ENCODE measurements at places on chromosomes 4 and X.

DNA sequence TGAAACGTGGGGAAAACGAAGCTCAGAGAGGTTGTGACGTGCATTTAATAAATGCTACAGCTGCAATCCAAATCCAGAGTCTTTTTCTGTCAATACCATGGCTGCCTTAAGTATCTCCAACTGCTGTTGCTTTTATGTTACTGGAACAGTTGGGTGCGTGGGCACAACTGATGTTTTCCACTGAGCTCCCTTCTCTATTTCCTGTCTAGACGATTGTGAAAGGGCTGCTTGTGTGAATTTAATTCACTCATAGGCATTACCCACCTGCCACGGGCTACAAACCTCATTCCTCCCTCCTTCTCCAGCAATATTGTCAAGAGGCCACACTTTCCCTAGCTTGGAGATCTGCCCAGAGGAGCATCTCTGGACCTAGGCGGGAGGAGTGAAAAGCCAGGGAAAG lies 526.0 kb downstream of the MID1IP1 start:
- no peak for DNase-seq

- no peak for DNase-seq
Measured at GRCh38 chr4:11399461-11399971, 29.2 kb downstream of the HS3ST1 start.

DNA sequence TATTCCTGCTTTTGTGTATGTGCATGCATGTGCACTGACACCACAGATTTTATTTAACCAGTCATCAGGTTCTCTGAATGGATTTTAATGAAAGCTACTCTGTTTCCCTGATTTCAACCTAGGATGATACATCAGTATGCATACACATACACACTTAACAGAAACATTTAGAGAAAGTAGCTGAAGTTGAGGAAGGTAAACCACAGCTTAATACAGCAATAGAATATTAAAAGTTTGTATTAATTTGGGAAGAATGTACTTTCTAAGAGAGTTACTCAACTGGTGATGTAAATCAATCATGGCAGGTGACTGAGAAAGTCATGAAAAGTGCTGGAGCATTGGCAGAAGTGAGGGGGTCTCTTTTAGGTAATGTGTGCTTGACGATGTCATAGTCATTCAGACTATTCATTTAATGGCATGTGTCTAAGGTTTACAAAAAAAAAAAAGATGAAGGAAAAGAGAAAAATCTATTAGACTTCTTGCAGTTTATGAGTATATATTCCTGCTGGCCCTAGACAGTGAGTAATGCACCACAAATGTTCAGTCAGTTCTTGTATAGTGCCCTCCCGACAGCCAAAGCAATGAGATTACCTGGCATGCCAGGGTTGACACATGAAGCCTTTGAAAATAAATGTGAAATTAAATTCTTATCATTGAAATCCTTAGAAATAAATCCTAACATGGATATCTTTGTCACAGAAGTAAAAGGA lies 187.6 kb downstream of the RAPGEF2 start:
- peak; percentile 69 for DNase-seq

GRCh38 chrX:110157444-110157843 lies 154.5 kb downstream of the TMEM164 start:
- no peak for DNase-seq

DNA sequence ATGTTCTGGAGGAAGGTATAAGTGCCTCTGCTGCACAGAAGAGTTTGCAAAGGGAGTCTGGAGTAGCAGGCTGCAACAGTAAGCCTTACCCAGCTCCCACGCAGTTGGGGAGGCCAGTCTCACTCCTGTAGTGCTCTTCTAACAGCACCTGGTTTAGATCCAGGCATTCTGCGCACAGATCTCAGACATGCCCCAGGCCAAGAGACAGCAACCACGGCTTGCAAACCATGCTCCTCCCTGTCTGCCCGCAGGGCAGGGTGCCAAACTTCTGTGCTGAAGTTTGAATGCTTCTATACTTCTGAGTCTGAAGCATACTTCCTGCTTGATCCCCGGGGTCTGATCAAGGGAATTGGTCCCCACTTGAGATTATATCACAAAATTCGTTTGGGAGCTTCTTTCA lies 106.3 kb downstream of the LINC00632 start:
- DNase-seq, result peak; percentile 52

DNA sequence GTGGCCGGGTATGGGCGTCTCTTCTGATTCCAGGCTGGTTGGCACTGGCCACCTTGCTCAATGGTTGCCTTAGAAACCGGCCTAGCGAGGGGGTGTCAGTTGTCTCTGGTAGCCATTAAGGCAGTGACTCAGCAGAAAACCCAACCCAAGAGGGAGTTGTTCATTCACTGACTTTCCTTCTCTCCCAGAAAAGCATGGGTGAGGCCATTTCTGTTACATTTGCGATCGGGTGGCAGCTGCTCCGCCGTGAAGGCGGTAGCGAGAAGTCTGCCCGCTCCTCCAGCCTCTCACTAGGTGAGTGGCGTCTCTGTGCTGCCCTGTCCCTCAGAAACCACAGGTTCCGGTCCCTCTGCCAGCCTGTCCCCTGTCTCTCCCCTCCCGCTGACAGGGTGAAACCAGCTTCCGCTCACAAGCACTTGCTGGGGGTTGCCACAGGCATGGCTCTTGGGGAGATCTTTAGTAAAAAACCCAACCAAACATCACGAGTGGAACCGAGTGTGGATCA lies 17.4 kb downstream of the IRAK1 start:
- peak; percentile 83 for DNase-seq

GRCh38 chr4:83604321-83604720 lies 68.4 kb downstream of the GPAT3 start:
- DNase-seq, result no peak

DNA sequence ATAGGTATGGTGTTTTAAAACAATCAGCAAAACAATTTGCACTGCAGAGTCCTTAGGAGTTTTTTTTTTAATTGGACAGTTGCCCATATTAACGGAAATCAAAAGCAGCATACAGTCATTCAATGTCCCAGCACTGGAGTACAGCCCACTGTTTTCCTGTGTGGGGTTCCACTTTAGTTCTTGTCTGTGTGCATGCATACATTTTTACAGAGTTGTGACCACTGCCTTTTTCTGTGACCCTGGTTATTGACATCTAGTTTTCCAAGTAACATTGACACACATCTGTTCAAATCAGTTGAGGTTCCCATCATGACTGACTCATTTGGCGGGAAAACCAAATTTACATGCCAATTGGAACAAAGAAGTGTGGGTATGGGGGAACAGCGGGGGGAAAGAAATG lies 83.3 kb downstream of the HPRT1 start:
- no peak for DNase-seq

GRCh38 chr4:47612116-47613023 lies 127.3 kb downstream of the ATP10D start:
- DNase-seq, result peak; percentile 77

GRCh38 chr4:87967193-87967592 lies 8.3 kb upstream of the SPP1 start:
- no peak for DNase-seq

- no peak for DNase-seq
Measured at GRCh38 chr4:101791182-101791558, 640 bp downstream of the BANK1 start.

DNA sequence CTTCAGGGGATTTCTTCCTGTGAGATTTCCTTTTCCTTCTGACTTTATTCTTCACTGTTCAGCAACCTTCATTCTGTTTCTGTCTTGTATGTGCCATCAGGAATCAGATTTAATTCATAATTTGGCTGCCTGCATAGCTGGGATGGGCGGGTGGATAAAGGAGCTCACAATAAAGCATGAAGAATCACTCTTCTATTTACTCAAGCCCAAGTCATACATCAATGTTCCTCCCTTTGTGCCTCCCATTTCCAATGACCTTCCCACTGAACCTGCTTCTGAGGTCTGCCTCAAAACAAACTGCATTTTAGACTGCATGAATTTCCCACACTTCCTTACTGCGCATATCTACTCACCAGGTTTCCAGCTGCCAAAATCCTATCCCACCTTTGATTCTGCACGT lies 14.0 kb downstream of the PDGFC start:
- no peak for DNase-seq

DNA sequence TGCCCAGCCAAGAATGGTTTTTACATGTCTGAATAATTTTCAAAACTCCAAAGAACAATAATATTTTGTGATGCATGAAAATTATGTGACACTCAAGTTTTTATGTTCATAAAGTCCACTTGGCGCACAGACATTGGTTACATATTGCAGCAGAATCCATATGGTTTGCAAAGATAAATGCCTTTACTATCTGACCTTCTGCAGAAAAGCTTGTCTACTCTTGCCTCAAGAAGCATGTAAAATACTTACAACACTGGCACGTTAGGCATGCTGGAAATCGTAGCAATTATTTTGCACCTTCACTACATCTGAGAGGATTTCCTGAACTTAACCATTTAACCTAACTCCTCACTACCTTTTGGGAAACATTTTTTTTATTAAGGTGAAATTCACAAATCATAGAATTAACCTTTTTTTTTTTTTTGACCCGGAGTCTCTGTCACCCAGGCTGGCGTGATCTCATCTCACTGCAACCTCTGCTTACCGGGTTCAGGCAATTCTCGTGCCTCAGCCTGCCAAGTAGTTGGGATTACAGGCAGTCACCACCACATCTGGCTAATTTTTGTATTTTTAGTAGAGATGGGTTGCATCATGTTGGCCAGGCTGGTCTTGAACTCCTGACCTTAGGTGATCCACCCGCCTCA lies 3.5 kb upstream of the XG start:
- DNase-seq, result no peak

DNA sequence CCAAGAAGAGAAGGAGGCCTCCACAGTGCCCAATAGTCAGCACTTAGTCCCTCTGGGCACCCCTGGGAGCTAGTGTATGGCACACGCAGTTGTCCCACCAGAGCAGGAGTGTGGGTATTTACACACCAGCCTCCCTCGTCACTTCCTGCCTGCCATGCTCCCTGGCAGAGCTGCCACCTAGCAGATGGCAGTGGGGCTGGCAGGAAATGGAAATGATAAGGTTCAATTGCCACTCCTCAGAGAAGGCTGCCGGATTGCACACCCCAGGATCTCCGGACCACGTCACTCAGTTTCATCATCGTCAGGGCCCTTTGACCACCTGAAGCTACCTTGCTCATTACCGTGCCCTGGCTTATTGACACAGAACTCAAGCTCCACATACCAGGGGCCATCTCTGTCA lies 173.3 kb upstream of the PSAPL1 start:
- no peak for DNase-seq

DNA sequence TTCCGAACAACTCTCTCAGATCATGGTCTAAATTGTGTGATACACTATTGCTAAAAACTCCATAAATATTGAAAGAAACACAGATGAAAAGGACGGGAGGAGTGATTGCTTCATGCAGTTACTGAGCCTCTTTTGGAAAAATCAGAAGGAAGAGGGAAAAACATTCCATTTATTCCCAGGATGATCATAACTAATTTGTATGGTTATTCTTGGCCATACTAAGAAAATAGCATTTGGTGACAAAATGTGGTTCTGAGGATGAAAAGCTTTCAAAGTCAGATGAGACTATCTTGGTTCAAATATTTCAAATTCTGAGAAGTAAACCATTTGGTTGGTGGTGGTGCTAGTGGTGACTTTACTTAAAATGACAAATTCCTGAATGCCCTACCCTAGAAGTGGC lies 305.4 kb upstream of the LDB2 start:
- peak; percentile 10 for DNase-seq

- DNase-seq, result no peak
Measured at GRCh38 chrX:135434258-135435138, 12.8 kb downstream of the SMIM10L2A start.

- DNase-seq, result no peak
Measured at GRCh38 chr4:6107114-6107791, 89.0 kb upstream of the C4orf50 start.

- DNase-seq, result peak; percentile 29
Measured at GRCh38 chr4:53281438-53281837, 84.4 kb downstream of the SCFD2 start.

DNA sequence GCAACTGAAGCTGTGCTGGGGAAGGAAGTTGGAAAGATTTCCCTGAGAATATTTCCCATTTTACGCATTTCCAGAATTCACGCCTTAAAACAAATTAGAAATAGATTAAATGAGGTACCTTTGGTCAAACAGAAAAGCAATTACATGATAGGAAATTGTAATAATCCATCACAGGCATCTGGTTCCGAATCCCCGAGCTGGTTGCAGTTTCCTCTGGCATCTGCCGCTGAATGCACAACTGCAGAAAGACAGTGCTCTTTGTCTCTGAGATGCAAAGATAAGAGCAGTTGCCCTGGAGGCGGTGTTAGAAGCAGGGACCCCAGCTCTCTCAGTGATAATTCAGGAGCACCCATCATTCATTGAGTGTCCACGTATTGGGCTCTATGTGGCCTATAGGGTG lies 224.4 kb downstream of the LDB2 start:
- DNase-seq, result no peak

GRCh38 chr4:24646798-24647460 lies 62.6 kb upstream of the DHX15 start:
- no peak for DNase-seq

DNA sequence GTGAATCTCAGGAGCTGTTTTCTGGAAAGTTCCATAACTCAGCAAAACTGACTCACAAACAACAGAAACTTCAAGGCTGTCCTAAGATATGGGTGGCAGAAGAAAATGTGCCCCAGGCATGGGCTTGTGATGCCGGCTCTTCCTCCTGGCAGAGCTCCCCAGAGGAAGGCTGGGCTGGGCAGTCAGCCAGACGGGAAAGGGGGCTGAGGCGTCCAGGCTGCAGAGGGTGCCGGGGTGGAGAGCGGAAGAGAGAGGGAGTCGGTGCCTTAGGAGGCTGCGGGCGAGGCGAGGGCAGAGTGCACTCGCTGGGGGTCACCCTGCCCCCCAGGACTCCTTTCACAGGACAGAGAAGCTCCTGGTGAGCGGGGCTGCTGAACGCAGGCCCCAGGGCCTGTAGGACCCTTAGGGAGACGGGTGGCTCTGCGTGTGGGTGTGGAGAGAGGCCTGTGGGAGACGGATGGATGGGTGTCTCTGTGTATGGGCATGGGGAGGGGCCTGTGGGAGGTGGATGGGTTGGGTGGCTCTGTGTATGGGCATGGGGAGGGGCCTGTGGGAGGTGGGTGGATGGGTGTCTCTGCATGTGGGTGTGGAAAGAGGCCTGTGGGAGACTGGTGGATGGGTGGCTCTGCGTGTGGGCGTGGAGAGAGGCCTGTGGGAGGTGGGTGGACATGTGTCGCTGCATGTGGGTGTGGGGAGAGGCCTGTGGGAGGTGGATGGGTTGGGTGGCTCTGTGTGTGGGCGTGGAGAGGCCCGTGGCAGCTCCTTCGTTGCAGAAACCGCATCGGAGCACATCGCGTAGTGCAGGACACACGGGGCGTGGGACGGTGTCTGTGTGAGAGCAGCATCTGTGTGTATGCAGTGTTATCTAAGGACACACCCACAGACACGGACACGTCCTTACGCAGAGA lies 15.9 kb downstream of the PCGF3 start:
- peak; percentile 46 for DNase-seq

DNA sequence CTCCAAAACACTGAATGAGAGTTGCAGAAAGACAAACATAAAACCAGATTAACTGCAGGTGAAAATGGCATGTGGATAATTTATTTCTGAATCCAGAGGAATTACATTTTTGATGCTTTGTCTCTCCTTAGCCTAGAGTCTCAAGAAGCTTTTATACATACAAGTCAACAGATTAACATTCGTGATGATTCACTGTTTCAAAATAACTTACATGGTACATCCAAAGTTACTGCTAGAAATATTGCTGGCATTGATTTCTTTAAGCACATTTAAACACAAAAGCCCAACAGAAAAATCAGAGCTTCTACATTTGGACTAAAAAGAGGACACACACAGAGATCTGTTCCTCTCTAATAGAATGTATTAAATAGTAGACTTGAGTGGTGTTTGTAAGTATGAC lies 105.6 kb downstream of the AMELX start:
- DNase-seq, result no peak

- no peak for DNase-seq
Measured at GRCh38 chrX:31383991-31384390, 312.1 kb upstream of the FTHL17 start.

GRCh38 chr4:41514766-41515481 lies 23.0 kb upstream of the LIMCH1 start:
- DNase-seq, result no peak

Measured in EH (cell line).